ENCODE measurements at places on chromosomes 2 and 18. TPM values are rescaled to one million over a fixed set of nuclear protein-coding genes. Genes with fewer than 3 reads are reported as not detected.

DNA sequence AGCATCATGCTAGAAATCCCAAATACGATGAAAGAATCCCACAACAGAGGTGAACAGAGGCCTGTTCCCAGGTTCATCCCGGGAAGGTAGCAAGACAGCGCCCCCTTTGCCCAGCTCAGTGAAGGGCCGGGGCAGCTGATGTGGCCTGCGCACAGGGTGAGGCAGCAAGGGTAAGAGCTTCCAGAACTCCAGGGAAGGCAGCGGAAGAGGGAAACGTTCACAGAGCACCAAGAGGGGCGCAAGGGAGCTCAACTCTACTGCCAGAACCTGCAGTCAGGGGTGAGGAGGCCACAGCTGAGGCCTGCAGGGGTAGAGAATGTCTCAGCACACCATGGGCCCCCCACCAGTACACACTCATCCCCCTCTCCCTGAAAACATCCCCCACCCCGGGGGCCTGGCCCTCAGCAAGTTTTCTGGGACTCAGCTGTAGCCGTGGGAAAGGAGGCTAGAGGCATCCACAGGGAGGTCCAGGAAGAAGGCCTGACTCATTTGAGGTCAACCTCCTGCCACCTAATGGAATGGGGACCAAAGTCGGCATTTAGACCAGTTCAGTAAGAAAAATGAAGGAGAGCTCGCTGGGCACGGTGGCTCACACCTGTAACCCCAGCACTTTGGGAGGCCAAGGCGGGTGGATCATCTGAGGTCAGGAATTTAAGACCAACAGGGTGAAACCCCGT, 95.6 kb upstream of the ASAP2 start:
- no peak for DNase-seq

DNA sequence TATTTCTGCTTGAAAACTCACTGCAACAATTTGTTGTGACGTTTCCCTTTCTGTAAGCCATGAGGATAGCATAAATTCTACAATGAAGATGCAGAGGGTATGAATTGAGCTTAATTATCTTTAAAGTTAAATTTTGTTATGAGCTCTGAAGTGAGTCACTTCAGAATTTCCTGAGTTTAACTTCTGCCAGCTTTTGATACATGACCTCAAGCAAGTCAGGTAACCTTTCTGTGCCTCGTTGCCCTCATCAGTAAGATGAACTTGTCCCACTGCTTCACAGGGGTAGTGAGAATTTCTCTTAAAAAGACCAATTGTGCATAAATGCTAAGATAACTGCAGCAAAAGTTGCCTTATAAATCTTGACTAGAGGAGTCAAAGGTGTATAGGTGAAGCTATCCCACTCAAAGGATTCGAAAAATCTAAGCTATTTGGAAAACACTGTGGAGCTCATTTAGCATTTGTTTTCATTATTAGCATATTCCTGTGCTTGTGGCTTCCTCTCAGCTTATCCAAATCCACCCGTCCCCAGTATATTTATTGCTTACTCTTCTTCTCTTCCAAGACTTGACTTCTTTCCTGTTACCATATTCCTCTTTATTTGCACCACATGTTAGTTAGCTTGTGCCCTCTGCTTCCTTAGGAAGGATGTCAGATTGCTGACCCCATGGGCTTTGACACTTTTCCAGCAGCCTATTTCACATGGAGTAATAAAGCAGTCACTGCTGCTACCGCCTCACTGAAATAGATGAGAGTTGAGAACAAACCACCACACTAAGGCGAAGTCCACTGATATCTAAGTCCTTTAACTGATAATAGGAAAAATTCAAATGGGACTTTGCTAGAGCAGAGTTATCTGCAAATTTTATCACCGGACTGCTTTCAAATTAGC, 428.6 kb downstream of the ERBB4 start:
- no peak for DNase-seq

Gene NFE2L2
- 53.0 TPM for total RNA-seq

Gene AOX1
- 16.8 TPM for total RNA-seq

Gene SCYGR4
- total RNA-seq = not detected

Gene IL1RN
- 0.29 TPM for total RNA-seq
